Chondrocyte (in vitro differentiated cells): ENCODE measurements at places on chromosomes 5 and 9. TPM values are rescaled to one million over a fixed set of nuclear protein-coding genes. Genes with fewer than 3 reads are reported as not detected.

GRCh38 chr5:156359476-156359875 lies 32.5 kb downstream of the SGCD start:
- no peak for DNase-seq
- H3K27me3 ChIP-seq = no peaks in the 10 kb centered on the region
- peaks cover 1% of the 10 kb centered on the region for H3K36me3 ChIP-seq

DNA sequence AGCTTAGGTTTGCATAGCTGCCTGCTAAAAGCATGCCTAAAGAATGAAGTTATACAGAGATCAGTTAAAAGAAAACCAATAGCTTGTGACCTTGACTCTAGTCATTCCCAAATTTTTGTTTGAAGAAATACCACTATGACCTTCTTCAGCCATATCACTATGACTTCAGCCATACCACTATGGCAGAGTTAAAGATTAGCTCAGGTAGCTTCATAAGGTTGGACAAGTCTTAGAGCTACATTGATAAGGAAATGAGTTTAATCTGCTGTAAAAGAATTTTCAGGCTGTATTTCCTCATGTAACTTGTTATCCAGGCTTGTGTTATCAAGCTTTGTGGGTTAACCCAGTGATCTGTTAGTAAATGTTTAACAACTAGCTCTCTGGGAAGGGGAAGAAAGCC lies 30.7 kb downstream of the C6 start:
- H3K4me3 ChIP-seq = no peak overlapping the region
- H3K4me1 ChIP-seq = no peaks in the 10 kb centered on the region
- H3K36me3 ChIP-seq = no peaks in the 10 kb centered on the region
- H3K27ac ChIP-seq = no peak overlapping the region

- no peak overlapping the region for H3K4me3 ChIP-seq
- no peak for DNase-seq
- peaks cover 29% of the 10 kb centered on the region for H3K4me1 ChIP-seq
- no peak overlapping the region for H3K27ac ChIP-seq
- no peaks in the 10 kb centered on the region for H3K36me3 ChIP-seq
These were observed 199.1 kb upstream of the ZNF618 start for GRCh38 chr9:113677057-113677456.

- H3K27me3 ChIP-seq = no peaks in the 10 kb centered on the region
- H3K36me3 ChIP-seq = no peaks in the 10 kb centered on the region
- DNase-seq = no peak
- peaks cover 22% of the 10 kb centered on the region for H3K4me1 ChIP-seq
- H3K4me3 ChIP-seq = no peak overlapping the region
- H3K27ac ChIP-seq = no peak overlapping the region
These were observed 4.2 kb downstream of the PRR7 start for GRCh38 chr5:177450667-177451424.

GRCh38 chr9:91948101-91948596 lies 1.9 kb downstream of the ROR2 start:
- H3K27me3 ChIP-seq = no peaks in the 10 kb centered on the region
- no peak overlapping the region for H3K27ac ChIP-seq
- DNase-seq = no peak

GRCh38 chr5:134227259-134227658 lies 1.4 kb upstream of the PPP2CA start:
- H3K4me3 ChIP-seq = peak overlapping the region; percentile 95
- no peaks in the 10 kb centered on the region for H3K36me3 ChIP-seq
- no peaks in the 10 kb centered on the region for H3K27me3 ChIP-seq
- peak overlapping the region; percentile 98 for H3K27ac ChIP-seq

GRCh38 chr5:146515473-146516150 lies 378 bp downstream of the GPR151 start:
- DNase-seq = no peak
- no peak overlapping the region for H3K27ac ChIP-seq
- no peaks in the 10 kb centered on the region for H3K27me3 ChIP-seq
- H3K4me1 ChIP-seq = no peaks in the 10 kb centered on the region

- H3K27ac ChIP-seq = no peak overlapping the region
- H3K4me1 ChIP-seq = peaks cover 6% of the 10 kb centered on the region
- H3K27me3 ChIP-seq = no peaks in the 10 kb centered on the region
- no peak for DNase-seq
- no peak overlapping the region for H3K4me3 ChIP-seq
These were observed 638.3 kb upstream of the DMAC1 start for GRCh38 chr9:8437876-8438275.

- peaks cover 8% of the 10 kb centered on the region for H3K27me3 ChIP-seq
- H3K4me1 ChIP-seq = no peaks in the 10 kb centered on the region
- H3K4me3 ChIP-seq = no peak overlapping the region
- H3K27ac ChIP-seq = no peak overlapping the region
These were observed 48.4 kb downstream of the MRPL36 start for GRCh38 chr5:1751026-1751863.

GRCh38 chr5:98880151-98880550 lies 48.7 kb downstream of the CHD1 start:
- no peak overlapping the region for H3K27ac ChIP-seq
- DNase-seq = no peak
- peaks cover 7% of the 10 kb centered on the region for H3K4me1 ChIP-seq
- no peaks in the 10 kb centered on the region for H3K27me3 ChIP-seq
- H3K36me3 ChIP-seq = peaks cover 34% of the 10 kb centered on the region

- no peak overlapping the region for H3K27ac ChIP-seq
- no peak overlapping the region for H3K4me3 ChIP-seq
- H3K36me3 ChIP-seq = no peaks in the 10 kb centered on the region
- H3K27me3 ChIP-seq = peaks cover 61% of the 10 kb centered on the region
- no peaks in the 10 kb centered on the region for H3K4me1 ChIP-seq
- DNase-seq = no peak
These were observed 38.4 kb downstream of the LMX1B start for GRCh38 chr9:126652140-126652582.

DNA sequence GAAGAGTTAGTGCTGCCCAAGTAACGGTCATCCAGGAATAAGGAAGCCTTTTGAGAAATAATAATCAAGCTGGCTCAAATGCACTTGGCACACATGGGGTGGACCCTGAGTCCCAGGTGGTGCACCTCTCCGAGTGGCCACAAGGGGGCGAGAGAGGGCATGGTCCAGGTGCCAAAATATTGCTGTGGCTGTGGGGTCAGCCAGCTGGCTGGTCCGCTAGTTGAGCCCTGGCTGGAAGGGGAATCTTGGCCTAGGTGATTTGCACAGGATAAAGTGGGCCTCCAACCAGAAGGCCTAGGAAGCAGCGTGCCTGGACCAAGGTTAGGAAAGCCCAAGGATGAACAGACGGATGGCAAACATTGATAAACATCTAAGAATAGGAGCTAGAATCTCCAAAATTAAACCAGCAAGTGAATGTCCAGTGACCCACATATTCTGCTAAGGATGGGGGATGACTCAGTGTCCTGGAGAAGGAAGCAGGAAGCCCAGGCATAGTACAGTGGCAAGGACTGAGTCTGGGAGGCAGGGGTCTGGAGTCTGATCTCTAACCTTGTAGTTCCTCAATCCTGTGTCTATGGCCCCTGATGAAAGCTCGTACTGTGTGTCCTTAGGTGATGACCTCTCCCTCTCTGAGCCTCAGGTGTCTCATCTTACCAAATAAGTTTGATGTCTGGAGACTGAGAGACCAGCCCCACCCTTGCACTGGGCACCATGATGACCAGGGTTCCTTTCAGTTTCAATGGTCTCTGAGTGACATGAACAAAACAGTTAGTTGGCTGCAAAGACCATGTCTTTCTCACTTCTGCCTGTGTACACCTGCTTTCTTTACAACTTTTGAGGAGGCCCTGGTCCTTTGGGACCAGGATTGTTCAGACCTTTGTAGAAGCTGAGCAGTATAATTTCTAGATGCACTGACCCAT lies 19.2 kb upstream of the SHB start:
- H3K27ac ChIP-seq = no peak overlapping the region
- no peak overlapping the region for H3K4me3 ChIP-seq
- no peaks in the 10 kb centered on the region for H3K27me3 ChIP-seq

- H3K36me3 ChIP-seq = no peaks in the 10 kb centered on the region
- no peak overlapping the region for H3K4me3 ChIP-seq
- no peak overlapping the region for H3K27ac ChIP-seq
- no peaks in the 10 kb centered on the region for H3K27me3 ChIP-seq
These were observed 4.7 kb downstream of the APC start for GRCh38 chr5:112742424-112742823.

GRCh38 chr5:100575815-100576214 lies 40.6 kb downstream of the FAM174A start:
- no peak overlapping the region for H3K4me3 ChIP-seq
- peaks cover 7% of the 10 kb centered on the region for H3K36me3 ChIP-seq
- no peaks in the 10 kb centered on the region for H3K27me3 ChIP-seq
- H3K27ac ChIP-seq = no peak overlapping the region
- DNase-seq = no peak
- peaks cover 4% of the 10 kb centered on the region for H3K4me1 ChIP-seq

DNA sequence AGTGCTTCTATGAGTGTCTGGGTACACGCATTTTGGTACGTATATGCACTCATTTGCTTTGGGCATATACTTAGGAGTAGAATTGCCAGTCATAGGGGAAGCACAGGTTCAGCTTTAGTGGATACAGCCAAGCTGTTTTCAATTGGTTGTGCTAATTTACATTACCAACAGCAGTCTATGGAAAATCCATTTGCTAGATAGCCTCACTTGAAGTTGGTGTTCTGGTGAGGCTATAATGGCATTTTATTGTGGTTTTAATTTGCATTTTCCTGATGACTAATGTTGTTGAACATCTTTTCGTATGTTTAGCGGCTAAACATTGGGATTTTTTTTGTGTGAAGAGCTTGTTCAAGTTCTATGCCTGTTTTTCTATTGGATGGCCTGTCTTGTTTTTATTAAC lies 76.8 kb upstream of the ANKH start:
- H3K36me3 ChIP-seq = no peaks in the 10 kb centered on the region
- no peak overlapping the region for H3K4me3 ChIP-seq
- H3K27ac ChIP-seq = no peak overlapping the region
- no peaks in the 10 kb centered on the region for H3K4me1 ChIP-seq
- H3K27me3 ChIP-seq = no peaks in the 10 kb centered on the region

DNA sequence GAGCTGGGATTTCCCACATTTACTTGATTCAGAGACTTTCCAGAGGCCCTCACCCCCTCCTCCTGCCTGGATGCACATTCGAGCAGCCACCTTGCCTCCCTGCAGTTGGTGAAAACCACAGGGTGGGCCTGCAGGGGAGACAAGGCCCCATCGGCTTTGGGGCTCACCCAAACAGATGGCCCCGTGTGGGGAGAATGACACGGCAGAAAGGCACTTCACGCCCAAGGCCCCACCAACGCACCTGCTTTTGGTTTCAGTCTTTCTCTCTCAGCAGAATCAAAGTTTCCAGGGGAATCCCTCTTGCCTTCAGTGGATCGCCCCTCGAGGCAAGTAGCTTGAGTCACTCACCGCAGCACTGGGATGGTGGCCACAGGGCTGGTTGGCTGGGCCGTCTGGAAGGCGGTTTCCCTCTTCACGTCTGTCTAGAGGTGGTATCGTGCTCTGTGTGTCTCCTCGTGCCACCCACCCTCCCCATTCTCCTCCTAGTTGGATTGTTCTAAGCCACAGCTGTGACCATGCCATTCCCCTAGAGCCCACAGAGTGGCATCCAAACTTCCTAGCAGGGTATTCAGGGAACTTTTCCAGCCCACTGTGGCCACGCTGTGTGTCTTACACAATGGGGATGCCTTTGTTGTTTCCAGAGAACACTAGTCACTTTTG lies 31.8 kb downstream of the SEC61B start:
- no peaks in the 10 kb centered on the region for H3K27me3 ChIP-seq
- no peaks in the 10 kb centered on the region for H3K36me3 ChIP-seq
- H3K27ac ChIP-seq = no peak overlapping the region
- H3K4me3 ChIP-seq = no peak overlapping the region

- H3K36me3 ChIP-seq = peaks cover 54% of the 10 kb centered on the region
- DNase-seq = no peak
- no peaks in the 10 kb centered on the region for H3K27me3 ChIP-seq
- peaks cover 8% of the 10 kb centered on the region for H3K4me1 ChIP-seq
- H3K27ac ChIP-seq = no peak overlapping the region
- H3K4me3 ChIP-seq = no peak overlapping the region
These were observed 35.9 kb downstream of the ANXA6 start for GRCh38 chr5:151121665-151122064.

DNA sequence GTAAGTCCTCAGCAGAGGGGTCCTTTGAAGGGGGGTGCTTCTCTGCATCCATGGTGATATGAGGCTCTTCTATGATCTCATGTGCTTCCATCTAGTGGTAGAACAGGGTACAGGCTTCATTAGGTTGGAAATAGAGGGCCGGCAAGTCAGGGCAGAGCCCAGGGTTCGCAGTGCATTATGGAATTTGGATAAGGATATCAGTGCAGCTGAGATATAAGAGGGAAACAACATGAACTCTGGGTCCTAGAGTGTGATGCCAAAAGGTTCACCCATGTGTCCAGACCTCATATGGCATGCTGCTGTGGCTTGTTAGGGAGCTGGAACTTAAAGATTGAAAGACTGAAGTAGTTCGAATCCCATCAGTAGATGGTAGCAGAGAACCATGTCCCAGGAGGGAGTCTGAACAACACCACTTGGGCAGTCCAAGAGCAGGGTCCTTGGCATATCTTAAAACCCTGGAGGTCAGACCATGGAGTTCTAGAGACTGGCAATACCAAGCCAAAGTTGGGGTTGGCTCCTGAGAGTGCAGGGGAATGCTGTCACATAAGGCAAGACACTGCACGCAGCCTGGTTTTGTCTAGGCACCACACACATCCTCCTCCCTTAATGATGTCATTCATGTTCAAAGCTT lies 2.3 kb downstream of the FAM221B start:
- H3K27me3 ChIP-seq = no peaks in the 10 kb centered on the region
- H3K4me3 ChIP-seq = no peak overlapping the region
- no peaks in the 10 kb centered on the region for H3K36me3 ChIP-seq

DNA sequence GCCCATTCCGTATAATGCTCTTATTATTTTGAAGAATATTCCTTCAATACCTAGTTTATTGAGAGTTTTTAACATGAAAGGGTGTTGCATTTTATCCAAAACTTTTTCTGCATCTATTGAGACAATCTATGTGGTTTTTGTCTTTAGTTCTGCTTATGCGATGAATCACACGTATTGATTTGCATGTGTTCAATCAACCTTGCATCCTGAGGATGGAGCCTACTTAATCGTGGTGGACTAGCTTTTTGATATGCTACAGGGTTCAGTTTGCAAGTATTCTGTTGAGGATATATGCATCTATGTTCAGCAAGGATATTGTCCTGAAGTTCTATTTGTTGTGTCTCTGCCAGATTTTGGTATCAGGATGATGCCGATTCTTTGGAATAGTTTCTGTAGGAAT lies 1070.3 kb upstream of the CDH18 start:
- H3K36me3 ChIP-seq = no peaks in the 10 kb centered on the region
- H3K27me3 ChIP-seq = peaks cover 15% of the 10 kb centered on the region
- no peak overlapping the region for H3K27ac ChIP-seq

- no peak overlapping the region for H3K27ac ChIP-seq
- H3K36me3 ChIP-seq = no peaks in the 10 kb centered on the region
- DNase-seq = peak; percentile 70
- H3K4me1 ChIP-seq = peaks cover 5% of the 10 kb centered on the region
- H3K27me3 ChIP-seq = peaks cover 11% of the 10 kb centered on the region
These were observed 145.5 kb upstream of the SLC24A2 start for GRCh38 chr9:19934301-19934871.

GRCh38 chr5:113115061-113115460 lies 138.5 kb downstream of the DCP2 start:
- H3K27ac ChIP-seq = no peak overlapping the region
- H3K4me1 ChIP-seq = peaks cover 10% of the 10 kb centered on the region
- no peak overlapping the region for H3K4me3 ChIP-seq
- H3K27me3 ChIP-seq = no peaks in the 10 kb centered on the region
- DNase-seq = no peak

ANKDD1B gene
- total RNA-seq = 0.42 to 1.2 TPM (median 0.72 TPM) in 3 replicates

SLC31A2 gene
- 4.2 to 6.1 TPM (median 5.8 TPM) in 3 replicates for total RNA-seq

LRRTM2 gene
- total RNA-seq = 0.19 TPM in 1 of 3 replicates, not detected in the others

GDA gene
- 0.22 to 0.48 TPM (median 0.33 TPM) in 3 replicates for total RNA-seq

AFF4 gene
- 104 to 128 TPM (median 122 TPM) in 3 replicates for total RNA-seq

NKD2 gene
- total RNA-seq = not detected in 3 replicates

PCDHB11 gene
- 0.90 to 2.4 TPM (median 1.3 TPM) in 3 replicates for total RNA-seq

TMEM215 gene
- total RNA-seq = not detected in 3 replicates

CSF2 gene
- not detected in 3 replicates for total RNA-seq

BAAT gene
- total RNA-seq = 0.10 to 0.26 TPM (median 0.24 TPM) in 3 replicates

EDIL3 gene
- 562 to 605 TPM (median 604 TPM) in 3 replicates for total RNA-seq

CFAP90 gene
- total RNA-seq = 0.27 to 0.36 TPM in 2 of 3 replicates, not detected in the other

DCTN3 gene
- 79.5 to 105 TPM (median 79.5 TPM) in 3 replicates for total RNA-seq
